ENCODE measurements at places on chromosomes 7 and 10.

- DNase-seq = no peak
These were observed 136.3 kb downstream of the C1GALT1 start for GRCh38 chr7:7318601-7319000.

- DNase-seq = no peak
These were observed 98.9 kb upstream of the ARHGAP21 start for GRCh38 chr10:24822590-24822989.

- DNase-seq = no peak
These were observed 171.4 kb downstream of the DKK1 start for GRCh38 chr10:52485462-52485861.

- no peak for DNase-seq
These were observed 30.0 kb downstream of the STK17A start for GRCh38 chr7:43612599-43613589.

DNA sequence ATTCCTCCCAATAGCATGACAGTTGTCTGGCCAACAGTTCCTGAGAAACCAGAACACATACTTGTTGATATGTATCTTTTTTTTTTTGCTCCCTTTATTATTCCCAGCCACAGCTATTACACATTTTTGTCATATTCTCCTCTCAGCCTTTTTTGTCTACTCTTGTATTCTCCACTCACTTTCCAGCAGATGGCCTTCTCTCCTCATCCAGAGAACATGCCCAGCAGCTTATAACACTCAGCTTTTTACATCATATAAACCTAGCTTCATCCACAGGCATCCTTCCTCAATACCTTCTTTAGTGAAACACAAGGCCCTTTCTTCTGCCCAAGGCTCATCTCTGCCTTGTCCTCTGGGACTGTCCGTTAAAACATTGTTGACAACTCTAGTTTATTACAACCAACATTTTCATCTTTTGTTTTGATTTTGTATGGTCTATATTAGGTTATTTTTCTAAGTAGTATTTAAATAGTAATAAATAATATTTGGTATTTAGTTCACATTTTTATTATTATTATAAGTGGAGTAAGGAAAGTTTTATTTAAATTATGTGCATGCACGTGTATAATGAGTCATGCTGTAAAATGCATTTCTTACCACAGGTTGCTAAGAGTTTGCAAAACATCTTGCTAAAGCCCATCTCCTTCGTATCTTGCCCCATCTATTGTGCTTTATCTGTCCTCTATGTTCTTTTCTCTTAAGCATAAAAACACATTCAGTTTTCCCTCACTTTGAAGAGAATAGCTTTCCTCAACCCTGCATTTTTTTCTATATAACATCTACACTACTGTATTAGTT lies 101.5 kb downstream of the ORC5 start:
- no peak for DNase-seq

DNA sequence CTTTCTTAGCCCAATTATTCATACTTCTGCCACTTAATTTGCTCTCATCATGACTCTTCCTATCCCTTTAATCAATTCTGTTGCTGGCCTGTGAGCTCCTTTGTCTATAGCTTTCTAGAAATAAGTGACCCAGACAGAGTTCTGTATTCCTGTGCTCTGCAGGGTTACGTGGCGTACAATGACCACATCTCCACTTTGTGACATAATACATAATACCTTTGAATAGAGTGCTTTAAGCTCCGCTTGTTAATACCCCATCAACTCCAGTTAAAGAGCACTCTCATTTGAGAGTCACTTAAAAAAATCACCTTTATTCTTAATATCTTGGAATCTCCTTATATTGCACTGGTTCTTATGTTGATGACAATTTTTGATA lies 619.0 kb downstream of the PARD3 start:
- DNase-seq = no peak

DNA sequence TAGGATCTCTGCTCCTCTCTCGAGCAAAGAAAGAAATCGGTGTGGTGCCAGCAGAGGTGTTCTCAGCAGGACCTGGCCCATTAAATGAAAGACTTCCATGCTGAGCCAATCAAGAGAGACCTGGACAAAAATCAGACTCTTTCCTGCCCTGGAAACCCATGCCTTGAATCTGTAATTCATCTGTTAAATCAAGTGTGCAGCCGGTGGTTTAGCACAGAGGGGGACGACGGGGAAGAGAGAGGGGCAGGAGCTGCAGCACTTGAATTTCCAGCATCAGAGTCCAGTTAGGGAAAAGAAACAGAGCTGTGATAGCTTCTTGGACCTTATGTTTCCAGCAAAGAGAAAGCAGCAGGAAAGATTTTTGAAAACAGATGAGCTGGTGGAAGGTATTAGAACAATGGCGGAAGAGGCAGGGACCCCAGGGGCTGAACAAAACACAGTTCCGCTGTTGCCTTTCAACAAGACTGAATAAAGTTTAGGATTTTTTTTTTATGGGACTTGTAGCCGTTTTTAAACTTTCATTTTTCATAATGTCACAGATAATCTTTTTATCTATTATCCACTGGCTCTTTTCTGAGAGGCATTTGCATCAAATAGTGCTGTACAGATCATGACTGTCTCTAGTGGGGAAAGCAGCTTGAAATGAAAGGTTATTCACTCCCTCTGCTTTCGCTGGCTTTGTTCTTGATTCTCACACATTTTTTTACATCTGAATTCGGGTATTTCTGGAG lies 543.6 kb upstream of the GALNT17 start:
- DNase-seq = no peak

DNA sequence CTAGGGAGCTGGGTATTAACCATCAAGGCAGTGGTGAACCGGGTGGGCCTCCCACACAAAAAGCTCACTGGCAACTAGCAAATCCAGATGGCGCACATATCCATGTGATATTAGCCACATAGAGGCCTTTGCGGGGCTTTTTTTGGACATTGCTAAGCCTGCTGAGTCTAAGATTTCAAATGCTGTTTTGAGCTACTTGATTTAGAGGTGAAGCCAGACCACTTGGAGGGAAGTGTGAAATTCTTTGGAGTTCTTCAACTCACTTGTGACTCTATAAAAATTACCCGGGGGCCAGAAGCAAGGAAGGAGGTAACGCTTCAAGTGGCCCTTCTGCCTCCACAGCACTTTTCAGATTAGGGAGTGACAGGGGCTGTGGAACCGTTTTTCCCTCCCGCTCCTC lies 619.8 kb upstream of the GALNT17 start:
- no peak for DNase-seq

- no peak for DNase-seq
These were observed 189.0 kb downstream of the NPSR1 start for GRCh38 chr7:34846976-34847375.

DNA sequence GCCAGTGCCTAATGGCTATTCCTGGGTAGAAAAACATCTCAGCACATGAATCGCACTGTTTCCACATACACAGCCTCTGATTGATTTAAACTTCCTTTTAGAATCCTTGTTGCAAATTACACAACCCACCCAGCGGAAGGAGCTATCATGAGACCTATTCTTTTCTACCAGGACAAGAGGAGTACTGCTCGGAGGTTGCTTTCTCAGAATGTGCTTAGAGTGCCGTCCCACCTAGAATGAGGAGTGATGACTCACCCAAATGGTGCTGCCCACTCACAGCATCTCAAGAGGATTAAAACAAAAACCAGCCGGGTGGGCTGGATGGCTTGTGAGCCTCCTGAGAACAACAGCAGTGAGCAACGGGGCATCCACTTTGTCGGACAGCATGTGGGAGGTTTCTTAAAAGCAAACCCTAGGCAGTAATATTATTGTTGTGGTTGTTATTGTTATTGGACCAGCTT lies 128.9 kb downstream of the DGKI start:
- DNase-seq = peak; percentile 61

GRCh38 chr7:84638339-84638697 lies 443.7 kb upstream of the SEMA3A start:
- DNase-seq = no peak

- DNase-seq = no peak
These were observed 296.7 kb upstream of the GNAI1 start for GRCh38 chr7:79837915-79838314.

GRCh38 chr10:106169241-106169640 lies 995.3 kb downstream of the SORCS1 start:
- no peak for DNase-seq

DNA sequence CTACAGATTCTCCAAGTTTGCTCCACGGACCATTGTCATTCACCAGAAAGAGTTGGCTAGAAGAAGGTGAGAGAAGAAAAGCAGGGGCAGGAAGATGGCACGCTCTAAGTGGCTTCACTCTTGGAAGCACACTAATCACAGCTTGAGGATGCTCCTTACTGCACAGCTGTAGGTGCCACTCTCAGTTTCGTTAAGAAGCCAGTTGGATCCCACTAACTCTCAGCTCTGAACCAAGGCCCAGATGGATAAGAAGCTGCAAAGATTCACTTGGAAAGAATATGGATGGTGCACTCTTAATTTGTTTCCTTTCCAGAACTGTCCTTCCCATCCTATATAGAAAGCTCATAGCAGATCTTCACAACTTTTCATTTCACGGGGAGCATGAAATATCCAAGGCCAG lies 94.5 kb upstream of the AGK start:
- no peak for DNase-seq

DNA sequence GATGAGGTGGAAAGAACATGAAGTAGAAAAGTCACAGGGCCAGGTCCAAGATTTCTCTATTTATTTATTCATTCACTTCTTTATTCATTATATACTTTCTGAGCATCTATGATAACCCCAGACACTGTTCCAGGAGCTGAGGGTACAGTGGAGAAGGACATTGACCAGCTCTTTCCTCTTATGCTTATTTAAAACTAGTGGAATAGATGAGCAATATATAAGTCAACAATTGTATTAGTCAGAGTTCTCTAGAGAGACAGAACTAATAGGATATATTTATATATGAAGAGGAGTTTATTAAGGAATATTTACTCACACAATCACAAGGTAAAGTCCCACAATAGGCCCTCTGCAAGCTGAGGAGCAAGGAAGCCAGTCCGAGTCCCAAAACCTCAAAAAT lies 15.0 kb upstream of the GPR37 start:
- DNase-seq = no peak

DNA sequence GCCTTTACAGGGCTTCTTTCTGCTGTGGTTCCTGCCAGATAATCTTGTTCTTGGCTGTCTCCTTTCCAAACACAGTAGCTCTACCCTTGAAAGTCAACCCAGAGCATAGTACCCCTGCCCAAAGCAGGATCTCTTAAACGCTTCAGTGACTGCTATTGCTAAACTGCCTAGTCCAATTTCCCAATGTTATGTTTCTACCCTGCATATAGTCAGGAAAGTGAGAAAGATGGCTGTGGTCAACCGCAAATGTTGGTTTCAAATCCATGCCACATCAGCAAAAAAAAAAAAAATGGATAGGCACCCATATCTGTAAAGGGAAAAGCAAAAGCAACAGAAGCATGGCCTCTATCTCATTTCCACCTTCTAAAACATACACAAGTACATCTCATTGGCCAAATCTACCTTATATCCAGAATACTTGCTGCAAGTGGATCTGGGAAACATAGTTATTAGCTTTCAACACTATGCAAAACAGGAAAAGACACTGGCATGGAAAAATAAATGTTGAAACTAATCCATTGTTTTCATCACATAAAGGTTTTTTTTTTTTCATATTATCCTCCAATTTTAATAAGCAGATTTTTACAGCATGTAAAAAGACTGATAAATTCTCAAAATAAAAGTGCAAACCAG lies 59.8 kb downstream of the DNAJC1 start:
- no peak for DNase-seq

GRCh38 chr7:106640368-106641141 lies 20.4 kb downstream of the CCDC71L start:
- DNase-seq = no peak

DNA sequence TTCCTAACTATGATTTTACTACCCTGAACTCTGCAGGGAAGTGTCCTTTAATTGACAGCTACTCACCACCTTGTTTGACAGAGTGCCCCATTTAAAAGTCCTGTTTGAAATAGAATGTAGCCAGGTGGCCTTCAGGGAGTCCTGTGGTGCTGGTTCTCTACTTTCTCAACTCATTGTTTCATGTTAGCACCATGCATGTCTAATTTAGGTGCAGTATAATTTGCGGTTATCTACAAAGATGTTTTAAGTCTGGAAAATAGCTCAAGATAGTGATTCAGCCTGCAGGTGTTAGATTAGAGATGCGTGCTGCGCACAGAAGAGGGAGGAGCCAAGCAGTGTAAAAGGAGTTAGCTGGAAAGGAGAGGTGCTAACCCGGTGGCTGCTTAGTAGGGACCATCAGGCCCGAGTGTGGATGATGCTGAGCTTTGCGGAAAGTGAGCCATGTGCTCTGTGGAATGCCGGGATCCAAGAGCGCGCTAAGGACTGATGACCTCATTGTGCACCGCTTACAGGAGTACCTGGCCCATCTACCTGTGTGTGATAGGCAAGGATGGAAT lies 1.2 kb downstream of the CCM2 start:
- no peak for DNase-seq

DNA sequence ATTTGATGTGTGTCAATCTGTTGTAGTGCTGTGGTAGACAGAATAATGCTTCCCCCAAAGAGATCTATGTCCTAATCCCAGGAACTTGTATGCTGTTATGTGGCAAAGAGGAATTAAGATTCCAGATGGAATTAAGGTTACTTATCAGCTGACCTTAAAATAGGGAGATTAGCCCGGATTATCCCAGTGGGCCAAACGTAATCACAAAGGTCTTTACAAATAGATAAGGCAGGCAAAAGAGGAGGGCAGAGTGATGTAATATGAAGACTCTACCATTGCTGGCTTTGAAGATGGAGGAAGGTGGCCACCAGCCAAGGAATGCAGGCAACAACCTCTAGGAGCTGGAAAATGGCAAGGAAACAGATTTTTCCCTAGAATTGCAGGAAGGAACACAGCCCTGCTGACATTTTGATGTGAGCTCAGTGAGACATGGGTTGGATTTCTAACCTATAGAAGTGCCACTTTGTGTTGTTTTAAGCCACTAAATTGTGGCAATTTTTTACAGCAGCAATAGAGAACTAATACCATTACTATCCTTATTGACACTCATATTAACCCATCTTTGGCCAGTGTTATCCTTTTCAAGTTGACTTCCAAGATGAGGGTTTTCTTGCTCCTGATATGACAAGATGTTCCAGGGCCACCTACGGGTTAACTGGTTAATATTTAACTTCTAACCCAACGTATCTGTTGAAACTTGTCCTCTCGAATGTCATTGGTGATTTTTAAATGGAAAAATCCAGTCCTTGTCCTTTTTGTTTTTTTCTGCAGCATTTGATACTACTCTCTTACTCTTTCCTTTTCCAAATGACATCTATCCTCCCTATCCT lies 29.3 kb downstream of the CYCS start:
- no peak for DNase-seq

DNA sequence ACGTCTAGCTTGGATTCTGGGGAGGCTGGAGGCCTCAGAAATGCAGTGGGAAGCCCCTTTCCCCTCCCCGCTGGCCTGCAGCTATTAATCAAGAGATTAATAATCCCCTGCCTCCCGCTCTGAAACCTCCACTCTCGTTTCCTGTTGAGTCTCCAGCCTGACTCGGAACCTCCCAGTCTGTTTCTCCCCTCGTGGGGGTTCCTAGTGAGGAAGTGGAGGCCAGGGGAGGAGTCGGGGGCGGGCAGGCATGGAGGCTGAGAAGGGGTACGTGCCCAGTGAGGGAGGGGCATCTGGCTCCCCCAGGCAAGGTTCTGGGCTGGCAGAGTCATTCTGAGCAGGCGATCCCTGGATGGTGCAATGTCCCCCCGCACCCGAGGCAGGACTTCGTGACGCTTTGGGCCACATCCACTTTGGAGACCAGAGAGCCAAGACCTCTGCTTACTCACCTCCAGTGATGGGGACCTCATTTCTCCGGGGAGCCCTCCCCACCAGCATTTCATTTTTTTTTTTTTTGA lies 73.6 kb downstream of the COL26A1 start:
- DNase-seq = no peak
